ENCODE measurements at places on chromosomes 13 and 19.

DNA sequence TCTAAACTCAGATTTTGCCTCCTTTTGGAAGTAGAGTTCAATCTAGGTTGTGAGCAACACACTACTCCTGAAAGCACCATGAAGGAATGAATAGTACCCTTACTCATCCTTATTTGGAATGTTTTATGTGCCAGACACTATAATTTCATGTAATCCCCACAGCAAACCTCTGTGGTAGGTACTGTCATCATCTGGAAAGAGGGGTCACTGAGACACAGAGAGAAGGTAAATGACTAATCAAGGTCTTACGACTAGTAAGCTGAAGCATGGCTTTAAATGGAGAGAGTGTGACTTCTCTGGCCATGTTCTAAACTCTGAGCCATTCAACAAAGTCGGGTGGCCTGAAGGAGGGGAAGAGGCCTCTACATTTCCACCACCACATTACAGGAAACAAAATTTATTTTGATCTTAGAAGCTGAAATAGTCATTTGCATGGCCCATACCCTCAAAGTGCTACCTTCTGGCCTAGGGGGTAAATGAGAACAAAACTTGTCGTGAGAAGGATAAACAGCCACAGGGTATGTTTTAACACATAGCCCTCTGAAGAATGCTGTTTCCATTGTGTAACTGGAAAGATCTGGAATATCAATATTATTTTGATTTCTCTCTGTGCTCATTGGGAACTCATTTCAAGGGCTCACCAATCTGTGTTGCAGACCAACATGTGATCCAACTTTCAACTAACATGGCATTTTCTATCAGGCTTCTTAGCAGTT, 180.8 kb upstream of the RFC3 start:
- no peaks in the 10 kb centered on the region for H3K4me1 ChIP-seq
- DNase-seq: no peak
- no peak overlapping the region for H3K27ac ChIP-seq
- H3K27me3 ChIP-seq: no peaks in the 10 kb centered on the region

DNA sequence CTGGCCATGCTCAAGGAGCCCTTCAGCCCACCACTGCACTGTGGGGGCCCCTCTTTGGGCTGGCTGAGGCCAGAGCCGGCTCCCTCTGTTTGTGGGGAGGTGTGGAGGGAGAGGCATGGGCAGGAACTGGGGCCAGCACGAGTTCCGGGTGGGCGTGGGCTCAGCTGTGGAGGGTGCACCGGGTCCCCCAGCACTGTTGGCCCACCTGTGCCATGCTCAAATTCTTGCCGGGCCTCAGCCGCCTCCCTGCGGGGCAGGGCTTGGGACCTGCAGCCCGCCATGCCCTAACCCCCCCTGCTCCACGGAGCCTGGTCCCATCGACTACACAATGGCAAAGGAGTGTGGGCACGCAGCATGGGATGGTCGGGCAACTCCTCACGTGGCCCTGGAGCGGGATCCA, 38.8 kb upstream of the TNFRSF19 start:
- DNase-seq: no peak
- H3K4me3 ChIP-seq: no peak overlapping the region
- H3K27ac ChIP-seq: no peak overlapping the region
- H3K4me1 ChIP-seq: no peaks in the 10 kb centered on the region
- peaks cover 2% of the 10 kb centered on the region for H3K27me3 ChIP-seq
- H3K36me3 ChIP-seq: no peaks in the 10 kb centered on the region

- DNase-seq: peak; percentile 58
- H3K36me3 ChIP-seq: peaks cover 8% of the 10 kb centered on the region
- H3K4me1 ChIP-seq: no peaks in the 10 kb centered on the region
- no peak overlapping the region for H3K4me3 ChIP-seq
- no peaks in the 10 kb centered on the region for H3K27me3 ChIP-seq
Measured at GRCh38 chr13:113616281-113616906, 31.8 kb downstream of the TFDP1 start.

DNA sequence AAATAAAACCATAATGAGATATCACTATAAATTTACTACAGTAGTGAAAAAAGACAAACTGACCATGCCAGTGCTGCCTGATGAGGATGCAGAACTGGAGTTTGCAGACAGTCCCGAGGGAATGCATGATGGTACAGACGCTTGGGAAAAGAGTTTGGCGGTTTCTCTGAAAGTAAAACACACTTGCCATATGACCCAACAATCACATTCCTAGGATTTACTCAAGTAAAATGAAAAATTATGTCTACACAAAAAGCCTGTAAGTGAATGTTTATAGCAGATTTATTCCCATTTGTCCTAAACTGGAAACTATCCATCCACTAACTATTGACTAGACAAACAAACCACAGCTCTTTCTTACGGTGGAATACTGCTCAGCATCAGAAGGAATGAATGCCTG, 271.0 kb downstream of the DNAJC15 start:
- peaks cover 4% of the 10 kb centered on the region for H3K4me1 ChIP-seq
- H3K27ac ChIP-seq: no peak overlapping the region

DNA sequence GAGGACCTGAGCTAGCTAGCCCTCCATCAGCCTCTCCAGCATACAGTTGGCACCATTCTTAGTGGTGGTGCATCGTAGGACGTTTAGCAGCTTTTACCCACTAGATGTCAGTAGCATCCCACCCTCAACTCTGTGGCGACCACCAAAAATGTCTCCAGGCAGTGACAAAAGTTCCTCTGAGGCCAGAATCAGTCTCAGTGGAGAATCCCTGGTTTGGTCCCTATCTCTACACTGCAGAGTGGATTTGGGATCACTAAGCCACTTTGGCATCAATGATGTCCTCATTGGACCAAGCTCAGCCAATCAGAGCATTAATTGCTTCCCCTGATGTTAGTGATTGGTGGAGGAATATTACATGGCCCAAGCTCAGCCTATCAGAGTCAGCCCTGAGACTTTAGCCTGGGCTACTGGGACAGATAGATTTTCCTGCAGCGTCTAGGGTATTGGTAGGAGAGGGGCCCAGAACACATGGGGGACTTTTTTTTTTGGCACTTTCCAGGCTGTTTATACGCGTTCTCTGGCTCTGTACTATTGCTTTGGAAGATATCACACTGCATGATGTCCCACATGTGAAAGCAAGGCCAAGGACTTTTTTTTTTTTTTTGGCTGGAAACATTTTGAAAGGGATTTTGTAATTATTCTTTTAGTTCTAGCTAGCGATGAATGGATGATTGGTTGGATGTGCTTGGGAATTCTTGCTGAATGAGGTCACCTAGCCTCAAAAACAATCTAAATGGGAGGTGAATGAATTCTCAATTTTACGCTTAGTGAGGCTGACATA, 7.0 kb downstream of the TMEM221 start:
- H3K27ac ChIP-seq: no peak overlapping the region
- no peak overlapping the region for H3K4me3 ChIP-seq
- no peaks in the 10 kb centered on the region for H3K27me3 ChIP-seq
- no peaks in the 10 kb centered on the region for H3K36me3 ChIP-seq

DNA sequence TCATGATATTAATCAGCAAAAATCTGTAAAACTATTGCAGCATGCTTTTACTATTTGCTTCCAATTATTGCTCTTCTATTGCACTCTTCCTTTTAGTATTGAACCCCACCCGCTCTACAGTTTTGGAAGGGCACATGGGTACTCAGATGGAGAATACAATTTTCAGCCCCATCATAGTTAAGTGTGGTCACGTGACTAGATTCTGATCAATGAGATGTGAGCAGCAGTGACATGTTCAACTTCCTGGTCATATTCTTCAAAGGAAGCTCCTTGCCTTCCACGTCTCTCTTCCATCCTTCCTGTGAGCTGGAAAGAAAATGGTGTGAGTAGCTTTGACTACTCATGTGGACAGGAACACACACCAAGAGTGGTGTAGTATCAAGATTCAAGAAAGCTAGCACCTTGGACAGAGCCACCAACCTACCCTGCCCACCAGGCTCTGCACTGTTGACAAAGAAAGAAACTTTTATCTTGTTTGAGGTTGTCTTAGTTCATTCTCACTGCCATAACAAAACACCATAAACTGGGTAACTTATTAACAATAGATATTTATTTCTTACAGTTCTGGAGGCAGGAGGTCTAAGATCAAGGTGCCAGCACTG, 3.8 kb upstream of the FGF14 start:
- H3K27ac ChIP-seq: no peak overlapping the region
- no peaks in the 10 kb centered on the region for H3K36me3 ChIP-seq
- DNase-seq: peak; percentile 48
- peaks cover under 1% of the 10 kb centered on the region for H3K4me1 ChIP-seq

DNA sequence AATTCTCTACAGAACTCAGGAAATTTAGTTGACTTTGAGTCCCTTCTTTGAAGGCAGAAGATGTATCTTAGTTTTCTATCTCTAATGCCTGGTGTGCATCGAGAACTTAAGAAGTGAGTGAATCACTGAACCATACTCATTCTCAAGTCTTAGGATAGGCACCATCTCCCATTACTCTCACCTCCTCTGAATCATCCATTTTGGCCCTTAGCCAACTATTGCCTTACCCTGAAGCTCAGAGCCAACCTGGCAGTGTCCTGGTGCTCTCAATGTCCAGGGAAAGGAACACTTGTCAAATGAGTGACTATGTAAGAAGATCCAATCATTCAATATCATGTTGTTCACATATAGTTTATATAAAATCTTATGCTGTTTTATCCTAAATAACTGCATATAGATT, 146.6 kb downstream of the RGCC start:
- no peaks in the 10 kb centered on the region for H3K4me1 ChIP-seq
- no peak overlapping the region for H3K27ac ChIP-seq
- peaks cover 3% of the 10 kb centered on the region for H3K36me3 ChIP-seq
- no peaks in the 10 kb centered on the region for H3K27me3 ChIP-seq
- no peak overlapping the region for H3K4me3 ChIP-seq
- DNase-seq: no peak

DNA sequence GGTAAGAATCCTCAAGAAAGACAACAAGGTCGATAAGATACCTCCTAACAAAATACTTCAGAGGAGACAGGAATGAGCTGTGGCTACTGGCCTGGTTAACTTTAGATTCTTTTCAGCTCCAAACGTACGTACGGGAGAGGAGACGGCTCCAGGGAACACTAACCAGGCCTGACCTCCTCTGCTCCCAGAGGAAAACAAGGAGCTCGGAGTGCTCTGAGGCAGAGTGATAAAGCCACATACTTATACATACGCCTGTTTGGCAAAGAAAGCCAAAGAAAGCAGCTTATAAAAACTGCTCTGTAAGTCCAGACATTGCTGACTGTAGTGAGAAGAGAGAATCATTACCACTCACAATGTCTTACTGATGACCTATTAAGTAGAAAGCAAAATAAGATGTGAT, 263.9 kb downstream of the MZT1 start:
- no peaks in the 10 kb centered on the region for H3K36me3 ChIP-seq
- no peak overlapping the region for H3K27ac ChIP-seq
- H3K27me3 ChIP-seq: no peaks in the 10 kb centered on the region
- H3K4me1 ChIP-seq: no peaks in the 10 kb centered on the region

GRCh38 chr13:23450340-23451046, 17.0 kb upstream of the SACS start:
- DNase-seq: no peak
- H3K27ac ChIP-seq: no peak overlapping the region
- no peaks in the 10 kb centered on the region for H3K27me3 ChIP-seq
- no peaks in the 10 kb centered on the region for H3K36me3 ChIP-seq

GRCh38 chr19:14978161-14978776, 1.4 kb downstream of the SLC1A6 start:
- DNase-seq: no peak
- peak overlapping the region; percentile 2 for H3K4me3 ChIP-seq
- H3K36me3 ChIP-seq: no peaks in the 10 kb centered on the region

- no peak overlapping the region for H3K27ac ChIP-seq
- no peaks in the 10 kb centered on the region for H3K4me1 ChIP-seq
- H3K36me3 ChIP-seq: no peaks in the 10 kb centered on the region
- no peak for DNase-seq
Measured at GRCh38 chr13:73513751-73514150, 454.9 kb downstream of the KLF5 start.

- no peaks in the 10 kb centered on the region for H3K36me3 ChIP-seq
- H3K4me1 ChIP-seq: peaks cover 36% of the 10 kb centered on the region
- DNase-seq: no peak
- no peak overlapping the region for H3K27ac ChIP-seq
Measured at GRCh38 chr19:38733493-38734175, 10.6 kb downstream of the CAPN12 start.

GRCh38 chr19:6216996-6217751, 62.6 kb downstream of the MLLT1 start:
- H3K4me3 ChIP-seq: no peak overlapping the region
- no peaks in the 10 kb centered on the region for H3K4me1 ChIP-seq
- no peak overlapping the region for H3K27ac ChIP-seq
- H3K27me3 ChIP-seq: no peaks in the 10 kb centered on the region
- H3K36me3 ChIP-seq: peaks cover 3% of the 10 kb centered on the region

- peaks cover 29% of the 10 kb centered on the region for H3K4me1 ChIP-seq
- H3K27ac ChIP-seq: no peak overlapping the region
- H3K27me3 ChIP-seq: no peaks in the 10 kb centered on the region
- no peaks in the 10 kb centered on the region for H3K36me3 ChIP-seq
Measured at GRCh38 chr19:14019100-14019499, 8.8 kb upstream of the RLN3 start.

DNA sequence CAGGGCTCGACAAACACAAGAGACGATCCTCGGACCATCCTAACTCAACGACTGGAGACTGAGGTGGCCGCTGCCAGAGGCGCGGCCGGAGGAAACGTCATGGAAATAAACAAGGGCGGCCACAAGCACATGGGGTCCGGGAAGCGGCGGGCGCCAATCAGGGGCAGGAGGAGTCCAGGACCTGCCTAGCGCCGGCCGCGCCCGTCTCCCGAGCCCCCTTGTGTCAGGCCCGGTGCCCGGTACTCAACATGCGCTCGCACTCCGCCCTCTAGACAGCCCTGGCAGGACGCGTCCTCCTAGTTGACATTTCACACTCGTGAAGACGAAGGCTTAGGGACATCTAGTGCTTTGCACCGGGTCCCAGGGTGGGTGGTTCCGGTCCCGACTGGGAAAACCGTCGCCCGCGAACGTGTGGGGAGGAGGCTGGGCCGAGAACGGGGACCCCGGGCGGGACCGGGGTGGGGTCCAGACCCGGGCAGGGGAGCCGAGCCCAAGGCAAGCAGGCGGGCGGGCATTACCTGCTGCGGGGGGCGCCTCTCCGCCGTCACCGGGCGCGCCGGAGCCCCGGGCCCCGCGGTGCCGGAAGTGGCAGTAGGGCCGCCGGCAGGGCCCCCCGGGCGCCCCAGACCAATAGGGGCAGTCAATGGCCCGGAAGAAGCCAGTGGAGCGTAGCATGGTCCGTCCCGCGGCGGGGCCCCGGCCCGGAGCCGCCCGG, 442 bp downstream of the REXO1 start:
- H3K4me1 ChIP-seq: peaks cover 66% of the 10 kb centered on the region
- H3K27ac ChIP-seq: peak overlapping the region; percentile 99
- H3K36me3 ChIP-seq: peaks cover 12% of the 10 kb centered on the region
- H3K27me3 ChIP-seq: no peaks in the 10 kb centered on the region
- DNase-seq: peak; percentile 27
- peak overlapping the region; percentile 78 for H3K4me3 ChIP-seq

DNA sequence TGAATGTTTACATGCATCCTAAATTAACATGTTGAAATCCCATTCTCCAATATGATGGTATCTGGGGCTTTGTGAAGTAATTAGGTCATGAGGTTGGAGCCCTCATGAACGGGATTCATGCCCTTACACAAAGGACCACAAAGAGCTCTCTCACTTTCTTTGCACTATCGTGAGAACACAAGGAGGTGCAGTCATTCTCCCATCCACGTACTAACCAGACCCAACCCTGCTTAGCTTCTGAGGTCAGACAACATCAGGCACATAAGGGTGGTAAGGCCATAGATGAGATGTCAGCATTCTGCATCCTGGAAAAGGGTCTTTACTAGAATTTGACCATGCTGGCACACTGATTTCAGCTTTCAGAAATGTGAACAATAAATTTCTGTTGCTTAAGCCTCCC, 1211.9 kb upstream of the MIR17HG start:
- no peak for DNase-seq
- no peaks in the 10 kb centered on the region for H3K4me1 ChIP-seq
- no peaks in the 10 kb centered on the region for H3K27me3 ChIP-seq
- H3K36me3 ChIP-seq: no peaks in the 10 kb centered on the region
- no peak overlapping the region for H3K27ac ChIP-seq
- H3K4me3 ChIP-seq: no peak overlapping the region

All from common myeloid progenitor, CD34-positive (primary cell).